ENCODE measurements at places on chromosomes 3 and 15.
A peak's percentile ranks its signal among the peaks of the same experiment; 100 is the strongest.

GRCh38 chr3:177603148-177603603 lies 405.9 kb upstream of the TBL1XR1 start:
- DNase-seq, result no peak

- DNase-seq, result no peak
Observed at GRCh38 chr3:66392512-66392911, 108.3 kb downstream of the LRIG1 start.

DNA sequence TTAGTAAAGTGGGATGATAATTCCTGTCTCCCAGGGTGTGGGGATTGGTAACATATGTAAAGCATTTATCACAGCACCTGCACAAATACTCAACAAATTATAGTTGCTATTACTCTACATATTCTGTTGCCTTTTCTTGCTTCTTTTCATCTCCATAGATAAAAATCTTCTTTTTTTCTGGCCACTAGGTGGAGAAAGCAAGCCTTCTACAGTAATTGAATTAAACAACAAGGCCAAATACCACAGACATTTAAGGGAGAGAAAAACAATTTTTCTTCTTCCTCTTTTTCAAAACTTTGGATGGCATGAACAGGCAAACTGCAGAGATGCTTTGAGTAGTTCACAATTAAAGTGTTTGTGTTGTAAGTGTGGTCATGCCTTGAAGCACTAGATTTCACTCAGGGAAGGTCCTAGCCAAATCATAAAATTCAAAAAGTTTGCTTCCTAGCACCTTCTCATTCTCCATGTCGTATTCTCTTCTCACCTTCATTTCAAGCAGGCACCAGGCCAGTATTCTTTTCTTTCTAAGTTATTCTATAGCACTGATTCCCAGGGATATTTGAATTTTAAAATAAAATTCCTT lies 493.4 kb upstream of the TGFBR2 start:
- DNase-seq, result no peak

- no peak for DNase-seq
Observed at GRCh38 chr3:99648101-99648500, 9.7 kb downstream of the COL8A1 start.

- no peak for DNase-seq
Observed at GRCh38 chr3:48532977-48533337, 23.6 kb downstream of the PFKFB4 start.

GRCh38 chr3:99686955-99687612 lies 48.7 kb downstream of the COL8A1 start:
- no peak for DNase-seq

DNA sequence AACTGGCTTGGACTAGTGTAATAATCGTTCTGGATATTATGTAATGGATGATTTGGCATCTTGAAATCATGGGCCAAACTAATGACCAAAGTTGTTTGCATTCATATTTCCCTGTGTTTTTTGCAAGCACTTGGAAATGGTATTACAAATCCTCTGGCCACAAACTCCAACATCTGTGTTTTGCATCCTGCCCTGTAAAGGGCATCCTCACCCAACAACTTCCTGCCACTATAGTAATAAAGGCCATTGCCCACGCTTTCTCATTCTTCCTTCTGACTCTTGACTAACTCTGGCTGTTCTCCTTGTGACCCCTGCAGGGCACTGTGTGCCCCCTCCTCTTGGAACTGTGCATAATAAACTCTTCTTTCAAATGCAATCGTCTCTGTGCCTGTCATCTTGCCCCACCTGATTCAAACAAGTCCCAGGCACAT lies 25.4 kb upstream of the PSMD6 start:
- DNase-seq, result no peak

DNA sequence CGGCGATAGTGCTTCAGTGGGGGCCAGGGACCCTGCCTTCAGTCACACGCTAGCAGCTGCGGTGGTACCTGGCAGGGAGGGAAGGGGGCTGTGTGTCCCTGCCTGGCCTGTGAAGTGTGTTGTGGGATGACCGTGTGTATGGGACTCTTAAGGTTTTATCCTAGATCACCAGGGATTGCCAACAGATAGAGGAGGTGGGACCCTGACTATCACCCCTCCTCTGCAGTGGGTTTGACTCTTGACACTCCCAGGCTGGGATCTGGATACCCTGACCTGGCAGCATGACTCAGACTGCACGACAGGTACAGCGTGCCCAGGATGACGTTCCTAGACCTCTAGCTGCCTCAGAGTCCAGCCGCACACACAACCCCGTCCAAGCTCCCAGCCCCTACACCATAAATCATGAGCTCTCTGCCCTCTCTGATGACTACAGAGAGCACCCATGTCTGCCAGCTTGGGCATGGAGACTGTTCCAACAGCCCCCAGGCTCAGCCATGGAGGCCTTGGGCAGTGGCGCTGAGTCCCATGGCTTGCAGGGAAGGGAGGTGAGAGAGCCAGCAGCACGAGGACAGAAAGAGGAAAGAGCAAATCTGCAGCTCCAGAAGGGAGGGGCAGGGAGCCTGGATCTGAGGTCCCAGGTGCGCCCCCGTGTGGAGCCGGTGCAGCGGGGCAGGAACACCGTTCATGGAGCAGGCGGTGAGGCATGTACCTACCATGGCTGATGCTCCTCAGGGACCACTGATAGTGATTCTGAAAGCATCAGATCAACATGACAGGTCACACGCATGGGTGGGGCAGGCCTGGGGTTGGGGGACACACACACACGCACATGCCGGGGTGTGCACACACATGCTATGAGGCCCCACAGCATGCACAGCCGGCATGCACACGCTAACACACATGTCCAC lies 71.0 kb downstream of the ADAMTS7 start:
- DNase-seq, result no peak

- DNase-seq, result no peak
Observed at GRCh38 chr15:99250001-99250400, 620 bp upstream of the TTC23 start.

DNA sequence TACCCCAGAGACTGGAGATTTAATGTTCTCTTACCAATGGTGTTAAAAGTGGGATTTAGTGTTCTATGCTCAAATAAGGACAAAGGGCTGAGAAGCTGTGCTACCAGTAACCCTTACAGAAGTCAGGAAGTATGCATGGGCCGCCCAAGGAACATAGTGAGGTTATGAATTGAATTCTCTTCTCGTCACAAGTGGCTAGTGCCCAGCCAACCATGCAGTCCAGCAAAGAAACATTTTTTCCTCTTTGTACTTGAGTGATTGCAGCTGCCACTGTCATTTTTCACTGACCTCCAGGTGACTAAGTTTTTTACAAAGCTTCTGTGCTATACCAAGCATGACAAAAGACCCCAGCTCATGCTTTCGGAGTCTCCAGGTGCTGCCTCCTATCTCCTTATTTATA lies 110.6 kb upstream of the DCBLD2 start:
- DNase-seq, result no peak

- no peak for DNase-seq
Observed at GRCh38 chr3:4778119-4778518, 201.1 kb upstream of the BHLHE40 start.

DNA sequence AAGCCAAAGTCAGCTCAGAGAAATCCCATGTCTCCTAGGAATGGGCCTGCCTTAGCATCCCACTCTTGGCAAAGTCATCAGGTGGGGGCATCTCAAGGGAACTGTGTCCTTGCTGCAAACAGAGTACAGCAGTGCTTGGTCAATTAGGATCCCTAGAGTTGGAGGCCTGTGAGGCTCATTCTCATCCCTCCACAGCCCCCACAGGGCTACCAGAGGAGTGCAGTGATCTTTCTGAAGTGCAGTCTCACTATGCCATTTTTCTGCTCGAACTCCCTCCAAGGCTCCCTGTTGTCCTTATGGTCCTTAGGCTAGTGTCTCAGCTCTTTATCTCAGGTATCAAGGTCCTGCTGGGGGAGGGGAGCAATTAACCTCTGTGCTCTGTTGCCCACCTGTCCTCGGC lies 31.1 kb downstream of the TMEM40 start:
- DNase-seq, result no peak

- DNase-seq, result peak; percentile 7
Observed at GRCh38 chr3:25663347-25663868, 1.3 kb downstream of the TOP2B start.

DNA sequence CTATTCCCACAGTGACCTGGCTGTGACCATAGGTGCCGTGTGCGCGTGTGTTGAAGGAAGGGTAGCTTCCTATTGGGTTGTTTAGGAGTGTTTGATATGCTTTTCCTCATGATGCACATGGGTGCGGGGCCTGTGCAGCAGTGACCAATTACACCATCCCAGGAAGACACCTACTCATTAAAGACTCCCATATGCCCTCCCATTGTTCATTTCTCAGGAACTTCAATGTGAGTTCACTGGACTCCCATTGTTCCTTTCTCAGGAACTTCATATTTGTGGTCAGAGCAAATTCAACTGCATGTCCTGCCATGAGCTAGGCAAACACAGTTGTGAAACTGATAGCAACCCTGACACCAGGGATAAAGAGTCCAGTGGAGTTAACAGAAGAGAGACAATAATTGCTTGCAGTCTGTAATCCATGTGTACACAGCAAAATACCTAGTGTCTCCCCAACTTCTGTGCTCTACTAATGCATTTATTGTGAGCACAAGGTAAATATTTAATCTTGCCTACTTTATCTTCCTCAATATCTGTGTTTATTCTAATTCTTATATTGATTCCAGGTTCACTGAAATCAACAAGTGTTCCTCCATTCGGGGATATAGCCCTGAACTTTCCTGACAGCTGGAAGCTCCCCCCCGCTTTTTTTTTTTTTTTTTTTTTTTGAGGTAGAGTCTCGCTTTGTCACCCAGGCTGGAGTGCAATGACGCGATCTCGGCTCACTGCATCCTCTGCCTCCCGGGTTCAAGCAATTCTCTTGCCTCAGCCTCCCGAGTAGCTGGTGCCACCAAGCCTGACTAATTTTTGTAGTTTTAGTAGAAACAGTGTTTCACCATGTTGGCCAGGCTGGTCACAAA lies 57.5 kb upstream of the GCNT3 start:
- DNase-seq, result no peak

DNA sequence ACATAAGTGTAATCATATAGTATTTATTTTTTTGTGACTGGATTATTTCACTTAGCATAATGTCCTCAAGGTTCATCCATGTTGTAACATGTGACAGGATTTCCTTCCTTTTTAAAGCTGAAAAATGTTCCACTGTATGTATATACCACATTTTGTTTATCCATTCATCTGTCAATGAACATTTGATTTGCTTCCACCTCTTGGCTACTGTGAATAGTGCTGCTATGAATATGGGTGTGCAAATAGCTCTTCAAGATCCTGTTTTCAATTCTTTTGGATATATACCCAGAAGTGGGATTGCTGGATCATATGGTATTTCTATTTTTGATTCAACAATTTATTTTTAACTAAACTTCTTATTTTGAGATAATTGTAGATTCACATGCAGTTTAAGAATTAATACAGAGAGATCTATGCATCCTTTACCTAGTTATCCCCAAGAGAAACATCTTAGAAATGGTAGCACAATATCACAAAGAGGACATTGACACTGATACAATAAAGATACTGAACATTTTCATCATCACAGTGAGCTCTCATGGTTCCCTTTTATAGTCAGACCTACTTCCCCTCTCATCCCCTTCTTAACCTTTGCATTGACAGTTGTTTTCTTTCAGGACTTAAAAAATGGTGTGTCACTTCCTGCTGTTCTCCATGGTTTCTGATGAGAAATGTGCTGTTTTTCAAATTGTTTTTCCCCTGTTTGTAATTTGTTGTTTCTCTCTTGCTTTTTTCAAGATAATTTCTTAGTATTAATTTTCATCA lies 90.1 kb downstream of the SATB1 start:
- no peak for DNase-seq

DNA sequence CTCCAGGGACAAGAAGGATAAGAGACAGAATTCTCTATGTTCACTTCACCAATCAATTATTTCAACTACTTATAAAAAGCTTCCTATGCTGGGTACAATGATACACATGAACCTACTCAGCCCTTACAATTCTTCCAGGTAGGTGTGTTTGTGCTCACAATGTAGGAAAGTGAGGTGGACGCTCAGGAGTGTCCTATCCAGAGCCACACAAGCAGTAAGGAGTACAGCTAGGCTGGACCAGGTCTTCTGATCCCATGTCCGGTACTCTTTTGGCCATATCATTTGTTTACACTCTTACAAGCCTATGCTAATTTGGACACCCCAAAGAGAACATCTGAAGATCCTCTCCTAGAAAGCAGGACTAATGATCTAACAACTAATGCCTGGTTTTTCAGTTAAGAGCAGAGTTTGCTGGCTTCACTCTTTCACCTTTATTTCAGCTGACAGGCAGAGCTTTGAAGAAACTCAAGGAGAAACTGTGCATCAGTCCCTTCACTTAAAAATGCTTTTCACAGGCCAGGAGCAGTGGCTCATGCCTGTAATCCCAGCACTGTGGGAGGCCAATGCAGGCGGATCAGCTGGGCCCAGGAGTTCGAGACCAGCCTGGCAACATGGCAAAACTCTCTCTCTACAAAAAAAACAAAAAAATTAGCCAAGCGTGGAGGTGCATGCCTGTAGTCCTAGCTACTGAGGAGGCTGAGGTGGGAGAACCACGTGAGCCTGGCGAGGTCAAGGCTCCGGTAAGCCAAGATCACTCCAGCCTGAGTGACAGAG lies 27.5 kb downstream of the IGF2BP2 start:
- no peak for DNase-seq

DNA sequence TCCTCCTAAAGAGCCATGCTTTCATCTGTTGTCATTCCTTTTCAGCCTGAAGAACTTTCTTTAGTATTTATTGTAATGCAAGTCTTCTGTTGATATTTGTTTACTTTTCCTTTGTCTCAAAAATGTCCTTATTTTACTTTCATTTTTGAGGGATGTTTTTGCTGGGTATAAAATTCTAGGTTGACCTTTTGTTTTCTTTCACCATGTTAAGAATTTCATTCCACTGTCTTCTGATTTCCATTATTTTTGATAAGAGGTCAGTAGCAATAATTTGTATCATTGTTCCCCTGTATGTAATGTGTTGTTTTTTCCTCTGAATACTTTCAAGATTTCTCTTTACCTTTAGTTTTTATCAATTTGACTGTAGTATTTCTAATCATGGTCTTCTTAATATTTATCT lies 91.1 kb downstream of the RSRC1 start:
- no peak for DNase-seq

DNA sequence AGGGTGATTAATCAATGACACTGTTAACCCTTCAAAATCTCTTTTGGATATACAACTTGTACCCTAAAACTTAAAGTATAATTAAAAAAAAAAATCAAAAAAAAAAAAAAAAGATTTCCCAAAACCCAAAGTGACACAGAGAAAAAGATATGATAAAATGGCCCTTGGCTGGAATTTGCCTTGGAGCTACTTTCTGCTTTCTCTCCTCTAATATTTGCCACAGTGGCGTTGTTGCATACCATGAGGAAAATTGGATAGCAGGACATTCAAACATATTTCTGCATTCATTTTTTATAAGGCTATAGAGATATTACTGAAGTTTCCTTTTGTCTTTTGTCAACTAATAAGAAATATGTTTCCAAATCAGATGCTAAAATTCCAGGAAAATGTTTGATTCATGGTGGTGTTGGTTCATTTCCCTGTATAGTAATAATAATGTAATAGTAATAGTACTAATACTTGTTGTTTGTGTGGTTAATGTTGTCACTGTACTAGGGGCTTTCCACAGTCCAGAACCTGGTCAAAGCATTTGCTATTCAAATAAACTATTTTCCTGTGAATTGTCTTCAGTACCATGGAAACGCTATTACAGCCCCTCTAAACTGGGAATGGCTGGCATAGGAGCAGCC lies 441.3 kb upstream of the THBS1 start:
- no peak for DNase-seq

Measured in amniotic stem cell (primary cell).